SK-MEL-5 (cell line): ENCODE measurements at places on chromosomes 3 and 15.

DNA sequence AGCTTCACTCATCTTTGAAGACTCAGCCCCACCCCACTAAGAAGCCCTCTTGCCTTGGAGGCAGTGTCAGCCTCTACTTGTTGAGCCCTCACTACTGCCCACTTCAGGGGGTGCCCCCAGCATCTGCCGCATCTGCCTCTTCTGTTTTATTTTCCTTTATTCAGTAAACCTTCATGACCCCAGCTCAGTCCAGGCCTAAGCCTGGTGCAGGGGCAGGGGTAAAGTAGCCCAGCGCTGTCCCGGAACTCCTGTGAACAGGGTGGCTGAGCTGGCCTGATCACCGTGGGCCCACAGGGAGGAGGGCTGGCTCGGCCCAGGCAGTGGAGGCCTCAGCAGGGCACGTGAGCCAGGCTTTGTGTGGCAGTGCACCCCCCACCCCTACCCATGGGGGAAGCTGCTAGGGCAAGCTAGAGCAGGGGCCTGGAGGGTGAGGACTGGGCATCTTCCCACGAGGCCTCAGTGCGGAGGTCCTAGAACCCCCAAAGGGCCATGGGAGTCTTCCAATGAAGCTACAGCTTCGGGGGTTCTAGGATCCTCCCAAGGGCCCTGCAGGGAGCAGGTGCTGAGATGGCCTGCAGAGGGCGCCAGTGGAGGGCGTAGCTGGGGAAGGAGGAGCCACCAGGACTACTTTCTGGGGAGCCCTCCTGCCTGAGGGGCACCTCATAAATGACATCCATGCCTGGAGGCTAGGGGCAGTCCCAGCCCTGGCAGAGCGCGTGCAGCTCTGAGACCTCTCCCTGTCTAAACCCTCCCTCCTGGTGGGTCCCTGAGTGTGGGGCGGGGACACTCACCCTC, 36.0 kb downstream of the TSPAN3 start:
- peak; percentile 37 for DNase-seq

GRCh38 chr3:10725067-10725466, 91.0 kb upstream of the SLC6A11 start:
- no peak for DNase-seq

- DNase-seq = no peak
Observed at GRCh38 chr15:44812029-44812517, 75.7 kb downstream of the TRIM69 start.

DNA sequence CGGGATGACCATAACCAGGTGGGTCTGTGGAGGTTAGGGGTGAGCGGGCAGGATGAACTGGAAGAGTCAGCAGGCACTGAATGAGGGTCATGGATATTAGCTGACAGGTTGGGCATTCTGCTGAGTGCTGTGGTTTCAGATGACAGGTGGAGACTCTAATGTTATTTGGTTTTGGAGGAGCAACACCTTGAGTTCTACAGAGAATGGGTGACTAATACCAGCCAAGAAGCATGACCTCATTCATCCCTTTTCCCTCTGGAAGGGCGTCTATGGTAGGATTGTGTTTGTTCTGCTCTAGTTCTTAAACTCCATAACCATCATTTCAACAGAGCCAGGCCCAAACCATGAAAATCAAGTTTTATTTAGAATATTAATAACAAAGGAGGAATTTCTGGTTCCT, 550.7 kb upstream of the LMCD1 start:
- DNase-seq = no peak

DNA sequence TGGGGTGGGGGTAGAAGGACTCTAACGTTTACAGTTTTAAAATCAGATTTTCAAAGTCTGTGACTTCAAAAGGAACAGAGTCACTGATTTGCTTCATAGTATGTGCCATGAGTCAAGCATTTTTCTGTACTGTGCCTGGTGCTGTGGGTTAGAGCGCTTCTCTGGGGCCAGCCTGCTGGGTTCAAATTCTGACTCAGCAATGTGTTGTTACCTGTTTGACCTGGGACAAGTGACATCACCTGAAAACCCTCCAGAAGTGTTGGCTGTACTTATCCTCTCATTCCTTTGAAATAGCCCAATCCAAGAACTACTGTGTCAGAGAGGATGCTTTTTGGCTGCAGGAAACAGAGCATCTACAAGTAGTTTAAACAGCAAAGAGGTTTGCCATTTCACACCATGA, 101.7 kb downstream of the LSM3 start:
- DNase-seq = no peak

- no peak for DNase-seq
Observed at GRCh38 chr3:79253271-79253670, 514.5 kb downstream of the ROBO1 start.

GRCh38 chr15:33279613-33280205, 31.1 kb upstream of the RYR3 start:
- peak; percentile 19 for DNase-seq

DNA sequence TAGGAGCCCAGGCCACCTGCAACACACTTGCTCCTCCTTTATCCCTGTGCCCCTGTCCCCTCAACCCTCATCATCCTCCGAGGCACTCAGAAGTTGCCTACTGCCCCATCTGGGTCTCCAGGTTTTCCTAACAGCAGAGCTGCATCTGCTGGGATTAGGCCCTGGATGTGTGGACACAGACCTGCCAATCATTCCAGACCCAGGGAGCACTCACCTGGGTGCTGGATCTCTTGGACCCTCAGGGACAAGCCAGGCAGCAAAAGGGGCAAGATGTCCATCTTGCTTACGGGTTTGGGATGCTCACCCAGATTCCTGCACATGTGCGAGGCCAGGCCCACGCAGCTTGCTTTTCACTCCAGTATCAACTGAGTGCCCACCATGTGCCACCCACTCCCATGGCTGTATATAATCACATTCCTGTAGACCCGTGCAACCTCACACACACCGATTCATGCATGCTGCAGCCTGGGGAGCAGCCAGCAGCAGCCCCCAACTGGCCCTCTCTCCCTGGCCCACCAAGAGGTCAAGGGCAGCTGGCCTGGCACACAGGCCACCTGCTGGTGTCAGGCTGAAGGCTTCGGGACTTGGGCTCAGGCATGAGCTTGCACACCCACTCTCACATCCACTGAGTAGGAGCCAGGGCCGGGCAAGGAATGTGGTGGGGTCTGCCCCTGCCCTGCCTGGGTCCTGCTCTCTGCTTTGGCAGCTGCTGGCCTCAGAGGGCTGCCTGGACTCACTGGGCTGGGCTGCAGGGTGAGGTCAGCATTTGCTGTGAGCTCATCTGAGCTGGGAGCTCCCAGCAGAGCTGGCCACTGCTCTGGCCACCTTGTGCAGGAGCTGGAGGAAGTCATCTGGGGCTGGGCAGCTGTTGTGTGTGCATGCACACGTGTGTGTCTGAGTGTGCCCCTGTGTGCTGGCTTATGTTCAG, 14.9 kb downstream of the PRKCD start:
- DNase-seq = no peak

DNA sequence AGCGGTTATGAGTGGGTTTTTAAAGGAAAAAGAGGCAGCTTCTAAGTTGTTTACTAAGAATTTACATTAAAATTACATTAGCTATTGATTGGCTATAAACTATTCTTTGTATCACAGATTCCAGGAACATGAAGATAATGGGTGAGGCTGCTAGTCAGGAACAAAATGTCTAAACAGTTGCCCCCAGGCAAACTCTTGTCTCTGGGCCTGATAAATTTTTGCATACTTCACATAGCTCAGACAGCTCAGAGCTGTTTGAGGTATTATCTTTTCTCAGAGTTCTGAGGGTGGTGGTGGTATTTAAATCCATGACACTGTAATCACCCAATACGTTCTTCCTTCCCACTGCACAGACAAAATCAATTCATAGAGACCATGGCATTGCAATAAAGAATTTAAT, 2.1 kb upstream of the HACD2 start:
- no peak for DNase-seq

DNA sequence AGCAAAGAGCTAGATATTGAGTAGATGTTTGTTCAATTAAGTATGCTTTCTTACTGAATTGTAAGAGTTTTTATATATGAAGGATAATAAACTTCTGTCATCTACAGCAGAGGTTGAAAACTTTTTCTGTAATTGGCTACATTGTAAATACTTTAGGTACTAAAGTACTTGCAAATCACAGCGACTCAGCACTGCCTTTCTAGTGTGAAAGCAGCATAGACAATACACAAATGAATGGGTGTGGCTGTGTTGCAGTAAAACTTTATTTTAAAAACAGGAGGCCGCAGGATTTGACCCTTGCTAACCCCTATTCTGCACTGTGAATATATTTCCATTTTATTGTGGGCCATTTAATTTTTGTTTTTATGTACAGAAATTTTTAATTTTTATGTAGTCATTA, 104.3 kb upstream of the TMC3 start:
- DNase-seq = peak; percentile 13

DNA sequence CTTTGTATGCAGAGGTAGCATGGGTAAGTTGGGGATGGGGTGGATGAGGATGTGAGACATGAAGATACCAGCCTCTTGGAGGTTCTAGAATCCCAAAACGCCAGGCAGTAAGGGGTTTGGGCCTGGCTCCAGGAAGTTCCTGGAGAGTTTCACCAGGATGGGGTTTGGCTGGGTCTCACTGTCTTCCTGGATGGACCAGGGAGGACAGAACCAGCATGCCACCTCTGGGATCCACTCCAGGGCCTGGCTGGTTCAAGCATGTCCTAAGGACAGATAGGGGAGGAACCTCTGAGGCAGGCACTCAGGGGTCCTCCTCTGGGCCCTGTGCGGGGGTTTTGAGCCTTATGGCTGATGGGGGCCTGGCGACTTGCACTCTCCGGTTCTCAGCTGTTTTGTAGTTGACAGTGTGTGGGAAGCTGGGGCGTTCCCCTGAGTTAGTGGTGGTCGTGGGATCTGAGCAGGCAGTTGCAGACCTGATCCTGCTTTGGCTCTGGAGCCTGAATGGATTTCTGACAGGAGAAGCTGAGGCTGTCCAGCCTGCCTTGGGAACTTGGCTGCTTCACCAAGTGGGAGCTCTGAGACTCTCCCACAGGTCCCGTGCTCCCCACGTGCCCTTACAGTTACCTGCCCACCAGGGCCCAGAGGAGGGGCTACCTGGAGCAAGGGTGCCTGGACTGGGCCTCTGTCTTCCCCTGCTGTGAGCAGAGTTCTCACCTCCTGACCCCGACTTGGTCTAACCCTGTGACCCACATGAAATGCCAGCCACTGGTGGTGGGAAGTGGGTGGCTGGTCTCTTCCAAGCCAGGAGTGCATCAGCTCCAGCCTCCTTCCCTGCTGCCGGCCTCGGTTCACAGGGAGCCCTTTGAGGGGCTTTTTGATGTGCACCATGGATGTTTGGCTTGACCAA, 128.4 kb downstream of the EEFSEC start:
- no peak for DNase-seq

GRCh38 chr3:29644956-29645636, 364.2 kb downstream of the RBMS3 start:
- DNase-seq = peak; percentile 92

DNA sequence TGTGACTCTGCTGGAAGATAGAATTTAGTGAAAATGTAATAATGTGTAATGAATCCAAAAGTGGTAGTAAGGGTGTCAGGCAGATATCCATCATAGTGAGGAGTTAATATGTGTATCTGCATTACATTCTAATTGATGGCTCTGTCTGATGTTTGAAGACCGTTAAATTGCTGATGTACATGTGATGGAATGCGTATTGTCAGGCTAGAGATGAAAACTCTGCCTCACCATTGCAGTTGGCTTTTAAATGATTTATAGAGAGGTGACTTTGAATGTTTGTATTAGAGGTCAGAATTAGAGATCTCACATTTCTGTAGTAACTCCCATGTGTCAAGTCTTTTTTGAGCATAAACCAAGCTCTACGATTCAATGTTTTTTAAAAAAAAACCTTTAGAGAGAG, 234.6 kb downstream of the NAALADL2 start:
- DNase-seq = no peak

DNA sequence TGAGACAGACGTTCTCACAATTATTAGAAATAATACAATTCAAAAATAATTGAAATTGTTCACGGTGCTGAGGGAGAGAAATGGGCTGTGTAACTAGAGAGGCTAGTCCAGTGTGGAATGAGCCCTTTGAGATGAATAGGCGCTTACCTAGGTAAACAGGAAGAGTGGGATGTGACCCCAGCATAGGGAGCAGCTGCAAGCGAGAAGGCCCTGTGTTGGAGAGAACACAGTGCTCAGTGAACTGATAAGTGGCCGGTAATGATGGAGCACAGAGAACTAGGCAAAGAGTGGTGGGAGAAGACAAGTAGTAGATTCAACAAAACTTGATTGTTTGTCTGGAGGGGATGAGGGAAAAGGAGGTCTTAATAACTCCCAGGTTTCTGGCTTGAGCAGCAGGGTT, 103.9 kb downstream of the HCN4 start:
- DNase-seq = no peak

- DNase-seq = no peak
Observed at GRCh38 chr3:187292181-187292580, 644 bp upstream of the MASP1 start.

DNA sequence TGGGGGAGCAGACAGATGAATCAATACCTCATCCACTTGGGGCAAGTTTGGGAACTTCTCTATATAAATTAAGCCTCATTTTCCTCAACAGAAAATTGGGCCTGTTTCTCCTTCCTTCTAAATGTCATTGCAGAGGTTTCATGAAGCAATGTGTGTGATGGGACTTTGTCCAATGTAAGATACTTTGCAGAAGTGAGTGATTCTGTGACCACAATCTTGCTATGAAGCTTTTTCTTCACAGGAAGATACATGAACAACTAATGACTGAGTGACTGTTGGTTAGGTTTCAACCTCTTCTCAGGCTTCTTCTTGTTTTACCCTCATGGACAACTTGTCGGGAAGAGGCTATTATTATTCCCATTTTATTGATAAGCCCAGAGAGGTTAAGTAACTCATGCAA, 11.0 kb downstream of the TMEM45A start:
- no peak for DNase-seq

DNA sequence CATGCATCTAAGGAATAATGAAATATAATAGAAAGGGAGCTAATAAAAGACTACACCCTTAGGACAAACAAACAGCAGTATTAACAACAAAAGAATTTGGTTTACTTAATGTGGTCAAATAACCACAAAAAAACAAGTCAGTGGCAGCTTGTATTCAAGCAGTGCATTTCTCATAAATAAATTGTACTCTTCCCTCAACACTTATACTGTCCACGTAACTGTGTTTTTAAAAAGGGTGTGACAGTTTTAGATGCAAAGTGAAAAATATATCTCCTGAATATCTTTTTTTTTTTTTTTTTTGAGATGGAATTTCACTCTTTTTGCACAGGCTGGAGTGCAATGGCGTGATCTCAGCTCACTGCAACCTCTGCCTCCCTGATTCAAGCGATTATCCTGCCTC, 698.2 kb upstream of the CADM2 start:
- no peak for DNase-seq
